Activated CD4-positive, alpha-beta T cell treated with anti-CD3 and anti-CD28 coated beads, Interleukin-2, amount 50 U/mL, for 24 hours (primary cell): ENCODE measurements at places on chromosomes 2 and 18.

DNA sequence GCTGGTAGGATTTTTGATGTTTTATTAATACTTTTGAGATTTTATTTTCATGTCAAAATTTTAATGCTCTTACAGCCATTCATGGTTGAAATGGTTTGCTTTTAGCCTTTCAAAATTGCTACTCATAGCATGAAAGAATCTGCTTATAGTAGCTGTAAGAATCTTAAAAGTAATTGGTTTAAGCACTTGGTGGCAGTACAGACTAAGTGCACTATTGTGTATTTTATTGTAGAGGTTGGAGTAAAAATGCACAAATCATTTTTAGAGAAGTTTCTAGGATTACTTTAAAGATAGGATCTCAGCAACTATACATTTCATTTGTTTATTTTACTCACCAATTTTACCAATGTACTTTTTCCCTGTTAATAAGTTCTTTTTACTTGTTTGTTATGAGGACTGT is 205.8 kb downstream of the SPAG16 start:
- no peak for DNase-seq

DNA sequence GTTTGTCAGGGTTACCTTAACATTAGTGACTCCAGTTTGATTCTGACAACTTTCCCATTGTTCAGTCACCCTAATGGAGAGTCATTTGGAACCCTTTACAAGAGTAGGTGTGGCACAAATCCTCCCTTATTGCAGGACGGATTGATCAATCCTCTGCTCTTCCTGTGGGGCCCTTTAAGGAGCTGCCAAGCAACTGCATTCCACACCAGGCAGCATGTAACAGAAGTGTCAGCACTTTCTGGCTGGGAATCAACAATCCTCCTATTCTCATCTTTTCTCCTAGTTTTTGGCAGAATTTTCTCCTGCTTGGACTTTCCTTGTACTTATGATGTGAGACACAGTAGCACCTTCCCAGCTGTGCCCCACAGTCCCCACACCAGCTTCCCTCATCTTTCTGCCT is 177.8 kb downstream of the ST6GAL2 start:
- no peak for DNase-seq

- DNase-seq = no peak
These were observed 2.5 kb upstream of the SMIM21 start for GRCh38 chr18:75429975-75430374.

DNA sequence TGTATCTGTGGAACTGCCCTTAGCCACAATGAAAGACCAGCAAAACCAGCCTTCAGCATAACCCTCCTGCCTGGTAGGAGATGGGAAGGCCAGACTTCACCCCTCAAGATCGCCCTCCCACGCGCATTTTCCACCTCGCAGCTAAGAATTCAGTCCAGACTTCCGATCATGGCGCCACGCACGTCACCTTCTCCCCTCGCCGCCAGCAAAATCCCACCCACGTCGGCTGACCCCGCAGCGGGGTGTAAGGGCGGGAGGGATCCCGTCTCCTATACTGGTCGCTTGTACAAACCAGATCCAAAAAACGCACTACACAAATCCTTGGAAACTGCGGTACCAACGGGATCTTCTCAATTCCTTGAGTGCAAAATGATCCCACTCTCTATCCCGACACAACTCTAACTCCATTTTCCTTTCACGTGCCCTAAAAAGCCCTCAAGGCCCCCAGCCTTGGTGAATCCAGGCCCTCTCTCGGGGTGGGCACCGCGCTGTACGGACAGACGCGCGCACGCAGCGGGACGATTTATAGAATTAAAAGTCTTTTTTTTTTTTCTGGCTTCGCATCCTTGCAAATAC is 1.0 kb upstream of the BMPR2 start:
- peak; percentile 16 for DNase-seq

DNA sequence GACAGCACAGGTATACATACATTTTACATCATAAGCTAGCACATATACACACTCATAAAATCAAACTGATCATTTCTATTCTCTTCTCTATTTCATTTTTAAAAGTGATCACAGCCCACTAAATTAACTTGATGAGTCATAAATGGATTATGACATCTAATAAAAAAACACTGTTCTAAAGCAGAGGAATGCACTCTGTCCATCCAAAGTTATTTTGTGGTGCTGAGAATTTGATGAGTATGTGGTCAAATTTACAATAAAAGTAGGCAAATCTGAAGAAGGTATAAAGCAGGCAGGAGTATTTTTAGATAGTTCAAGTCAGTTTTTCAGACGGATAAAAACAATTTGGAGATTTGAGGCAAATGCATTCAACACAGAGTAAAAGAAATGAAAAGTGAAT is 104.4 kb downstream of the NOL4 start:
- DNase-seq = no peak

- no peak for DNase-seq
These were observed 801.9 kb upstream of the CELF4 start for GRCh38 chr18:38367473-38367872.

DNA sequence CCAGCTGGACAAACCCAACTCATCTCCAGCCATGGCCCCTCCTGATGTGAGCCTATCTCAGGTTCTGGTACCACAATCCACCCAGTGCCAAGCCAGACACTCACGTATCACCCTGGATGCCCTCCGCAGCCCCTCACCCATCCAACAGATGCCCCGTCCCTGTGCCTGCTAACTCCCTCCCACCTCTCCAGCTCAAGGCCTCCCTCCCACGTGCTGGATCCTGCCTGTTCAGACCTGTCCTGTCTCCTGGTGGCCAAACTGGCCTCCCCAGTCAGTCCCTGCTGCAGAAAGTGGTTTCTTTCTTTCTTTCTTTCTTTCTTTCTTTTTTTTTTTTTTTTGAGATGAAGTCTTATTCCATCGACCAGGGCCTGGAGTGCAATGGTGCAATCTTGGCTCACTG is 86.2 kb downstream of the RRM2 start:
- DNase-seq = no peak

- DNase-seq = no peak
These were observed 283.3 kb upstream of the THUMPD2 start for GRCh38 chr2:40062381-40062780.

DNA sequence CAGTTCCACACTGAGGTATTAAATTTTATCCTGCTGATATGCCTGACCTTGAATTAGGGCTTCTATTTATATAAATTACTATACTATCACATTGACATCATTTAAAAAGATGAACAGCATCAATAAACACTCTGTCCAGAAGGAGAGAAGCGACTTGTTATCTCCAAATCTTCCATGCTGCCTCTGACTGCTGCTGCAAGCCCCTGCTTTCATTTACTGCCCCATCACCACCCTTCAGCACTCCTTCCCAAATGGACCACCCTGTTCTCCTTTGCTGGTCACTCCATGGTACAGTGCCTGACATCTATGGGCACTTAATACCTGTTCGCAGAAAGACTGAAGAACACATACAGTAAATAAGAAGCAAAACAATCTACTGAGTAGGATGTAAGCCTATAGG is 48.1 kb downstream of the KLF7 start:
- no peak for DNase-seq

DNA sequence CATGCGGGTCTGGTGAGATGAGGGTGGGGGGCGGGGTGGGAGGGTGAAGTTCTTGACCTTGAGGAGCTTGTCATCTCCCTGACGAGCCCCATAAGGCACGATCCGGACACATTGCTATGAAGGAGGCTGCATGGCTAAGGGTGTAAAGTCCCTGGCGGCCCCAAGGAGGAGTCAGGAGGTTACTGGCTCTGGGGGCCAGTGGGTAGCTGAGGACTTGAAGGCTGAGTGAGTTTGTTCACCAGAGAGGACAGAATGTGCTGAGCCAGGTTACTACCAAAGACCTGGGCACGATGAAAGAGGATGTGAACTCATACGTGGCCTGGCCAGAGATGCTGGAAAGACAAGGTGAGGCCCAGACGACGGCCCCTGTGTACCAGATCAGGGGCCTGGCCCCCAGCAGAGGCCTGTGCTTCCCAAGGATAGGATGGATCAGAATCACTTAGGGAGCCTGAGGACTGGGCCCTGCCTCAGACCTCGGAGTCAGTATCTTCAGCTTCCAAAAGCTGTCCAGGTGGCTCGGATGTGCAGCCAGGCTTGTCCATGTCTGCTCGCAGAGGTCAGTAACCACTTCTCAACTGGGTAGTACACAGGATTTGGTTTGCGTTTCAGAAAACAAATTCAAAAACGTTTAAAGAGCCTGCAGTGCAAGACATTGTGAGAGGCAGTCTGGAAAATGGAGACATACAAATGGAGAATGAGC is 110.9 kb downstream of the RNF144A start:
- DNase-seq = no peak

DNA sequence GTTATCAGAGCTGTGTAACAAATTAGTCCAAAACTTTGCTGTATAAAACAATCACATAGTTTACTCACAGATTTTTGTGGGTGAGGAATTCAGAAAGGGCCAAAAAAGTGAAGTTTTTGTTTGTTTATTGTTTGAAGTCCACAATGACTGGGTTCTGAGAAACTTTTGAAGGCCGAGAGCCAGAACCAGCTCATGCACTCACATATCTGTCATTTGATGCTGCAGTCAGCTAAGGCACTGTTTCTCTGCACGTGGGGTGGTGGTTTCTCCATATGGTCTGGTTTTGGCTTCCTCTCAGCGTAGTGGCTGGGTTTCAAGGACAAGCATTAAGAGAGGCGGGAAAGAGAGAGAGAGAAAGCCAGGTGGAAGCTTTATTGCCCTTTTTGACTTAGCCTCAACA is 131.8 kb downstream of the TWIST2 start:
- DNase-seq = no peak

DNA sequence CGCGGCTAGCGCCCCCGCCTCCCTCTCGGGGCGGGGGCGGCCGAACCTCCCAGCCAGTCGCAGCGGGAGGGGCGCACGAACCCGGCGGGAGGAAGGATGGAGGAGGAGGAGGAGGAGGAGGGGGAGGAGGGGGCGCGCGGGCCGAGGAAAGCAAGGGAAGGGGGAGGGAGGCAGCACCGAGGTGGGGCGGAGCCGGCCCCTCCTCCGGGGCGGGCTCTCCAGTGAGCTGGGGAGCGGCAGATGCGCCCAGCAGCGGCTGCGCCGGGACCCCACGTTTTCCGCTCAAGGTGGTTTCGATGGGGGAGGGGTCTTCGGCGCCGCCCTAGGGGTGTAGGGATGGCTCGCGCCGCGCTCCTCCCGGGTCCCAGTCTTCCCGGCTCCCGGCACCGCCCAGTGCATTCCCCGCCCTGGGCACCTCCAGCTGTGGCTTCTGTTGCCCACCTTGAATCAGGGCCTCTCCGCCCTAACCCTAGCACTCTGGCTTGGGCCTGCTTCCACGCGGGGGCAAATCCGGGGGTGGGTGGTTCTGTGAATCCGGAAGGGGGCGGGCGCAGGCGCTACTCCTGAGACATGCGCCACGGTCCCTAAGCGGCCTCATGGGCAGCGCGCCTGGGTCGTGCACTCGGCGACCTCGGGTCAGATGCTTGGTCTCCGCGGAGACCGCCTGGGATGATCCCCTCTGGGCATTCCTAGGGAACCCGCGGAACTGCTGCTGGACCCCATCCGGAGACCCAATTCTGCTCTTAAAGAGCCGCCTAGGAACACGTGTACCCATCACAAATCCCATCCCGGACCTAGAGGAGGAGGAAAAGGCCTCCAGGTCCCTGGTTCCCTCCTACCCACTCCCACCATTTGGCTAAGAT is at the start of gene FBXO41:
FBXO41 (minus strand) TSS at position 183 of the 863 bp plus-strand sequence. CDS start 14,848 bp downstream, outside the sequence.
- peak; percentile 50 for DNase-seq
